COLO829 (cell line): ENCODE measurements at places on chromosomes 1 and 21.

DNA sequence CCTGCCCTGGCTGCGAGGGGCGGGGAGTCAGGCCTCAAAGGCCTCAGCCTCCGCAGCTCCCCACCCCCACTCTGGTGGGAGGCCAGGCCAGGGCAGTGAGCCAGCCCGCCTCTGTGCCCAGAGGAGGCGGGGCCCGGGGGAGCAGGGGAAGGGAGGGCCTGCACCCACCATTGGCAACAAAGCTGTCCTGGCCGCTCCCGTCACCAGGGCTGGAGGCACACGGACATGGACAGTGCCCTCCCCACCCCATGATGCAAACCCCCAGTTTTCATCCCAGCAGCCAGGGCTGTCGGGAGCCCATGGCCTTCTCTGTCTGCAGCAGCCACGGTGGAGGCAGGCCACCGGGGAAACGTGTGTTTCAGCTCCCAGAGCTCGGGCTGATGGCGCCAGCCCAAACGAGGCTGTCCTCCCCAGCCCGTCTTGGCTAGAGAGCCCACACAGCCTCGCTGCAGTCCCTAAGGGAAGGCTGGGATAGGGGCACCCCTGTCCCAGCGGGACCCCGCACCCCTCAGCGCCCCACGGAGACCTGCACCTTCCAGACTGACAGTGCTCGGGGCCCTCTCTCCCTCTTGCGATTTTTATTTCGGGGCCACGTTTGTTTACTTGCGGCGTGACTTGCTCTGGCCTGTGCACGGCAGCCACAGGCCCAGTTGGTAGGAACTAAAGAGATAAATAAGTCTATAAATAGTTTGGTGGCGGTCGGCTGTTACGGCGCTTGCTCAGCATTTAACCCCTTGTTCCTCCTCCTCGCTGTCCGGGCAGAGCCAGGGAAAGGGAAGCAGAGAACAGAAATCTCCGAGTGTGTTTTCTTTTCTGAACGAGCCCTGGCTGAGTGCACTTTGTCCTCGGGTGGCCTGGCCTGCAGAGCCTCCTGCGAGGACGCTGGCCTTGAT lies 101.8 kb downstream of the PRDM16 start:
- DNase-seq, result no peak

DNA sequence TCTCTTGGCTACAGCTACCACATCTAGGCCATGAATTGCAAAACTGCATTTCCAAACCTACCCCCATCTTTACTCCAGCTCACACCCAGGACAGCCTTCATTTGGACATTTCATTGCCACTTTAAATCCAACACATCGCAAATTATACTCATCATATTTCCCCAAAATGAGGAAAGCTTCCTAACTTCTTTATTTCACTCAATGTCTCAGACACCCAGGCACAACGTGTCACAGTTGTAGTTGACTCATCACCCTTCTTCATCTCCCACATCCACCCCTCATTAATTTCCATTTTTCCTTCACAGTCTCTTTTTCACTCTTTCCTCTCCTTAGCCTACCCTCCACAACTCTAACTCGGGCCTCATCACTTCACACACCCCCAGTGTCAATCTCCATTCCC lies 6.7 kb downstream of the OTUD7B start:
- DNase-seq, result no peak

GRCh38 chr1:77545970-77546369 lies 136.5 kb downstream of the ZZZ3 start:
- no peak for DNase-seq

GRCh38 chr1:168321945-168322344 lies 41.3 kb downstream of the TBX19 start:
- peak; percentile 34 for DNase-seq

DNA sequence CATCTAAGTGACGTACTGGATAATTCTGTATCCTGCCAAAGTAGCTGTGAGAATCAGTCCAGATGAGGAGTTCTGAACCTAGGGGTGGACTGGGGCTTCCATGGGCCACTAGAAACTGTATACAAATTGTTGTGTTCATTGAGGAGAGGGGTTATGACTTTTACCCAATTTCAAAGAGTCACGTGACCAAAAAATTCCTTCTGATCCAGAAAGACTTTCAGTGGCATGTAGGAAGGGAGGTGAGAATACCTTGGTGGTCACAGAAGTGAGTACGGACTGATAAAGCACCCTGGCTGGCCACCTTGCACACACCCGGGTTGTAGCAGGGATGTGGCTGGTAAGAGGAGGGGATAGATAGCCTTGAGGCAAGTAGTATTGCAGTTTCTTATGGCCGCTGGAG lies 60.4 kb downstream of the BCAR3 start:
- DNase-seq, result no peak

GRCh38 chr1:56710646-56711045 lies 65.5 kb downstream of the PRKAA2 start:
- DNase-seq, result peak; percentile 8

GRCh38 chr1:216566641-216567205 lies 143.5 kb upstream of the USH2A start:
- DNase-seq, result peak; percentile 36

DNA sequence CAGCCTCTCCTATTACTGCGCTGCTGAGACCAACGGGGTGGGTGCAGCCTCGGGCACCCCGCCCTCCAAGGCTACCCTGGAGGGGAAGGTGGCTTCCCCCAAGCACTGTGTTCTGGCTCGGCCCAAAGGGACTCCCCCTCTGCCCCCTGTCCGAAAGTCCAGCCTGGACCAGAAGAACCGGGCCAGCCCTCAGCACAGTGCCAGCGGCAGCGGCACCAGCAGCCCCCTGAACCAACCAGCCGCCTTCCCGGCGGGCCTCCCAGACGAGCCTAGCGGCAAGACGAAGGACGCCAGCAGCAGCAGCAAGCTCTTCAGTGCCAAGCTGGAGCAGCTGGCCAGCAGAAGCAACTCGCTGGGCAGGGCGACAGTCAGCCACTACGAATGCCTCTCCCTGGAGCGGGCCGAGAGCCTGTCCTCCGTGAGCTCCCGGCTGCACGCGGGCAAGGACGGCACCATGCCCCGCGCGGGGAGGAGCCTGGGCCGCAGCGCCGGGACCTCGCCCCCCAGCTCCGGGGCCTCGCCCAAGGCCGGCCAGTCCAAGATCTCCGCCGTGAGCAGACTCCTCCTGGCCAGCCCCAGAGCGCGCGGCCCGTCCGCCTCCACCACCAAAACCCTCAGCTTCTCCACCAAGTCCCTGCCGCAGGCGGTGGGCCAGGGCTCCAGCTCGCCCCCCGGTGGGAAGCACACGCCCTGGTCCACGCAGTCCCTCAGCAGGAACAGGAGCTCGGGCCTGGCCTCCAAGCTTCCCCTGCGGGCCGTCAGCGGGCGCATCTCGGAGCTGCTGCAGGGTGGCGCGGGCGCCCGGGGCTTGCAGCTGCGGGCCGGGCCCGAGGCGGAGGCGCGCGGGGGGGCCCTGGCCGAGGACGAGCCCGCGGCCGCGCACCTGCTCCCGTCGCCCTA lies 533.1 kb downstream of the KIF26B start:
- no peak for DNase-seq

DNA sequence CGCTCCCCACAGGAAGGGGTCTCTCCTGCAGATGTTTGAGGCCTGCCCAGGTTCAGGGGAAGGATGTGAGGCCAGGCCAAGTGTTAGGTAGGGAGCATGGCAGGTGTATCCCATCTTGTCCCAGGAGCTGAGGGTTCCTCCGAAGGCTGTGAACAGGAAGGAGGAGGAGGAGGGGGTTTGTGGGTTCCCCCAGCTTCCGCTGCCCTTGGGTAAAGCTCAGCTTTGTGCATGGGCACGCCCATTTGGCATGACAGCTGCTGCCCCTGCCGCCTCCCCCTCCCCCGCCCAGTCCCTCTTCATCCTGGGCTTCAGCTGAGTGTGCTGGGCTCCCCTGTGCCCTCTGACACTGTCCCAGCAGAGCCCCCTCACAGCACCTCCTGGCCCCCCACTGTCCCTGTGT lies 25.5 kb downstream of the TNFRSF8 start:
- DNase-seq, result no peak

DNA sequence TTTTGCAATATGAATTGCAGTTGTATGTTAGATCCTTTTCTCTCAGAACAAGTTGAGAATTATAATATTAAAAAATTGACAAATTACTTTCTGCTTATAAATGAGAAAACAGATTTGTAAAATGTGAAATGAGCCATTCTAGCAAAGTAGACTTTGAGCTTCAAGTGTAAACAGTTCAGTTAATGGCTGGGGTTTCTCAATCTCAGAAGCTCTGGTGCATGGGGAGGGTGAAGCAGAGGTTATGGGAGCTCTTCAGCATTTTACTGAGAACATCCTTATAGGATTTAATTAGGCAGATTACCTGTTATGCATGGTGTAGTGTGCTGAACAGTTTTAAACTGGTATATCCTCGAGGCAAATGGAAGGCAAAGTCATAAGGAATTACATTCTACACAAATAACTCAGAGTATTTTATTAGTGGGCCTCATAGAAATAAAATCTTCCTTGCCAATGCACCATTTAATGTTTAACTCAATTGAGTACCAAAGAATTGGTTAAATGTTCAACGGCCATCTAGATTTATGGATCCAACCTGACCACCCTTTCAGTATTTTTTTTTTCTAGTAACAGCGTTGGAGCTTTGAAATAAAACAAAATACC lies 1143.6 kb upstream of the ADGRL2 start:
- no peak for DNase-seq

DNA sequence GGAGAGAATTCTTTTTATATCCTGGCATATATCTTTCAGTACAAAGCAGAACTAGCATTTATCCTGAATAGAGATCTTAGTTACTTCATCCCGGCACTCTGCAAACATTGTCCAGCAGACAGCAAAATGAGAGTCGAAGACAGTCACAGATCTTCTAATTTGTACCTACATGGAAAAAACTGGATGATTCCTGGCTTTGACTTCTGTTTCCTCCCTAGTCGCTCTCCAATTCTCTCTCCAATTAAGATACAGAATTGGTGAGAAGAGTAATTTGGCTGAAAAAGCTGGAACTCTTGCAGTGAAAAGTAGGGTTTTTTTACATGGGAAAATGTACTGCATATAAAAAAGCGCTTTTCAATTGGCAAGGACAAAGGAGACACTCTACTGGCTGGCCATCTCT lies 151.1 kb upstream of the C8B start:
- DNase-seq, result no peak

DNA sequence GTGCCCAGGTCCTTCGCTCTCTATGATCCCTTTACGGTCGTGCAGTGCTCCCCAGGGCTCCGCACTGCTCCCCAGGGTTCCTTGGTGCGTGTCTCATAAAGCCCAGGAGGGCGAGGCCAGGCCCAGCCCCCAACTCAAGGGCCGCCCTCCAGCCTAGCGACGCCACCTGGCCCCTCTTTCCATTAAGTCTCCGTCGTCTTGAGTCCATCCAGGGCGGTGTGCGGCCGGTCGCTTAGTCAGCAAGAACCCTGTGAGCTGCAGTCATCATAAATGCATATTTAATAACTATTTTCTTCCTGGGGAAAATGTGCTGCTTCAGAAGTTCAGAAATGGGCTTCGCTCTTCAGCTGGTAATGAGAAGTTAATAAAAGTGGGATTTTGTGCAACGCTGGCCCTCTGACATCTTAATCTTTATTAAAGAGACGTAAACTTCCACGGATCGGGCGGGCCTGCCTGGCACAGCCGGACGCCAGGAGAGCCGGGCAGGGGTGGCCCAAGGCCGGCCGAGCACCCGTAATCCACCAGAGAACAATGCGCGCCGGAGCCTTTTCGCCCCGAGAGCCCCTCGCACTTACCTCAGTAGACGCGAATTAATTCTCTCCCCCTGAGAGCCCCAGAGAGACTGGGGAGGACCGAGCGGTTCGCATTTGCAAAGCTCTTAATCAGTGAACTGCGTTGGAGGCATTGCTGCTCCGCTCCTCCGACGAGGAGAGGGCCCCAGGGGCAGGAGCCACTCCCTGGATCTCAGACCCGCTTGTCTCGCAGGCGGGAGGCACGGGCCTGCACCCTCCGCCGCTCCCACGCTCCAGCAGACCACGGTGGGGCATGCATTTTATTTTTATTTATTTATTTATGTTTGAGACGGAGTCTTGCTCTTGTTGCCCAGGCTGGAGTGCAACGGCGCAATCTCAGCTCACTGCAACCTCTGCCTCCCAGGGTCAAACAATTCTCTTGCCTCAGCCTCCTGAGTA lies 188.3 kb upstream of the ARHGEF16 start:
- DNase-seq, result no peak

- no peak for DNase-seq
Observed at GRCh38 chr1:245751726-245752470, 597.1 kb downstream of the KIF26B start.

DNA sequence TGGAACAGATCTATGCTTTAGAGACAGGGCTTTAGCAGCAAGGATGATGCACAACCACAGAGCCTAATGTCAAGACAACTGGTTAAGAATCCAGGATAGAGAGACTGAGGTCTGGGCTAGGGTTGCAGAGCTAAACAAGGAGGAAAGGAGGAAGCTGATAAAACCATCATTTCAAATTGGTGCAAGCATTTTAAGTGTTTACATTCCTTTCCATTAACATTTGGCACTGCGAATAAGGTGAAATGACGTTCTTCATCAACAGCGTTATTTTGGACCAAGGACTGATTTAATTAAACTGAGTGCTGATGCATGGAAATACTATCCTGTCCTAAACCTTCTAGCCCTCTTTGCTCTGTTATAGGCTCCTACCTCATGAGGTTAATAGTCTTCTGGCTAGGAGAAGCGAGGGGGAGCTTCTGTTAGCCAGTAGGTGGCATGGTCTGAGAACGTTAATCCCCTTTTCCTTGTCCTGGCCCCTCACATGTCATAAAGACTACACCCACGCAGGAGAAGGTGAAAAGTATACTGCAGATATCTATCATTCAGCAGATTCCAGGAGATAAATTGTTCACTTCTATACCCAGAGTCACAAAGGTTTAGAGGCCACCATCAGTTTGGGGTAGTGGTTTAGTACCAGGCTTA lies 7.6 kb upstream of the C1orf21 start:
- no peak for DNase-seq

GRCh38 chr1:15833842-15834405 lies 13.6 kb upstream of the SPEN start:
- DNase-seq, result no peak

- DNase-seq, result no peak
Observed at GRCh38 chr21:40714536-40714935, 132.4 kb downstream of the DSCAM start.

GRCh38 chr1:156160743-156161171 lies 7.4 kb downstream of the SEMA4A start:
- DNase-seq, result no peak

GRCh38 chr1:38138498-38139233 lies 92.1 kb upstream of the POU3F1 start:
- DNase-seq, result no peak

GRCh38 chr21:44803651-44804050 lies 2.0 kb upstream of the UBE2G2 start:
- no peak for DNase-seq

- no peak for DNase-seq
Observed at GRCh38 chr21:31991356-31992331, 118.8 kb downstream of the HUNK start.

DNA sequence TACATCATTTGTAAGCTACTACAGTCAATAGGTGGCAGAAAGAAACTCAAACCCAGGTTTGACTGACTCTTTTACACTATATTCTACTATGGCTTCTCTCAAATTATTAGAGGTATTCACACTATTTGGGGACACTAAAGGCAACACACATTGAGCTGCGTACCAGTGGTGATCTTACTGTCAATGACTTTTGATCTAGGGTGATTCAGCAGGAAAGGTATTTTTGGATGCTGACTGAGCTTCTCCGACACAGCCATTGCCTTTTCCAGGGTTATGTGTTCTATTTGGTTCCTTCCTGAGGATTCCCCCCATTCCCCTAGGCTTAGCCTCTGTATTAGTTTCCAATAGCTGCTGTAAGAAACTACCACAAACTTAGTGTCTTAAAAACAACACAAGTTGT lies 73.2 kb upstream of the JAK1 start:
- no peak for DNase-seq
